NK-92 treated with Interleukin-12 subunit alpha and Interleukin-12 subunit beta, amount 100 ng/mL, for 24 hours (cell line): ENCODE measurements at places on chromosomes 6 and 20.

GRCh38 chr6:45728674-45729073 is 287.0 kb downstream of the CLIC5 start:
- DNase-seq = no peak

DNA sequence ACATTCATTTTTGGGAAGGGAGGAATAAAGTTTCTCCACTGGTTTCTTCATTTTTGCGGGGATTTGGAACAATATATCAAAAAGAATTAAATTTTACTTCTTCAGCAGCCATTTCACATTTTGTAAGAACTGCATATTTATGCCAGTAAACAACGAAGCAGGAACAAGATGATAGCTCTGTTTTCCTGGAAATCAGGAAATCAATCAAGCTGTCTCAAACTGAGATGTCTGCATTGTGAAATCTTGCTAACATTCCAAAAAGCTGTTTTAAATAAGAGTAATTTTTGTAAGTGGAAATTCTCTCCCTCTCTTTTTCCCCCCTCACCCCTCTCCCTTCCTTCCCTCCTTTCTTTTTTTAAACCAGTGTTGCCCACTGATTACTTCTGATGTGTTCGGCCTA is 20.0 kb downstream of the MAPK13 start:
- no peak for DNase-seq

DNA sequence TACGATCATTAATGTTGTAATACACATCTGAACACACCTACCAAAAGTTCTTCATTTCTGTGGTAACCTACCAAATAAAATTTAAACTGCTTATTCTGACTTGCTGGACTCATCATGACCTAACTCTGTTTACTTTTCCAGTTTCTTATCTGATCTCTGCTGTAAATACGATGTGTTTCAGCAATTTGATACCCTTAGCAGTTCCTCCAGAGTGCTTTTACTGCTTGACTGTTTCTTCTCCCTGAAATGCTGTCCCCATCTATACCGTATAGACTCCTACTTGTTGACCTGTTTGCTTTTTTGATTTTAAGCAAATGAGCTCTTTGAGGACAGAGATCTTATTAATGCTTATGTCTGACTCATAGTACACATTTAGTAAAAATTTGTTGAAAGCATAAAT is 119.5 kb downstream of the SCAF8 start:
- DNase-seq = no peak

DNA sequence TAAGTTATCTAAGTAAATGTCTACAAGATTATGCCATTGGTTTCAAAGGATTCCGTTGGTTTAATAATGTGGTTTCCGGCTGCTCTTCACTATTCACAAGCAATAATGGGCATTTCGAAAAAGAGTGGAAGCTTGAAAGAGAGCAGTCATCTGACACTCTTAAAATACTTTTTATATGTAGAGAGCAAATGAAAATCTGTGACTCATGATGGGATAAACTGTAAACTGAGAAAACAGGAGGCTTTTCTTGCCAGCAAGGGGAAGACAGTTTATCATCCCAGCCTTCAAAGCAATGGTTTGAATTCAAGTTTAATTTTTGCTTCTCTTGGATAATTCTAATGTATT is 145.7 kb downstream of the KHDC1L start:
- DNase-seq = no peak

- no peak for DNase-seq
Measured at GRCh38 chr6:56582236-56582635, 60.5 kb downstream of the DST start.

DNA sequence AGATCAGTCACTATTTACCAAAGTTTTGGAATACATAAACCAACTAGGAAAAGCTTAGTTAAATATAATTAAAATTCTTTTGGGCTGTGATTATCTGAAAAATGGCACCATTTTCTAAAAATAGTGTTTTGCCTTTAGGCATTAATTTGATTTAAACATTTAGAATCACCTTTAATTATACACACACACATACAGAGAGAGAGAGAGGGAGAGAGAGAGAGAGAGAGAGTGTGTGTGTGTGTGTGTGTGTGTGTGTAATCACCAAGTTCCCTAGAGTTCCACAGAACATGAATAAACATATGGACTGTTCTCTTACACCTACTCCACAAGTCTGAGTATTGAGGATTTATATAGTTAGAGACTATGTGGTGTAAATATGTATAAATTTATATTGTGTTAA is 141.2 kb upstream of the ATXN1 start:
- DNase-seq = no peak

- DNase-seq = no peak
Measured at GRCh38 chr6:134623401-134623800, 305.5 kb upstream of the SGK1 start.

- DNase-seq = no peak
Measured at GRCh38 chr20:53937929-53938367, 132.4 kb downstream of the BCAS1 start.

DNA sequence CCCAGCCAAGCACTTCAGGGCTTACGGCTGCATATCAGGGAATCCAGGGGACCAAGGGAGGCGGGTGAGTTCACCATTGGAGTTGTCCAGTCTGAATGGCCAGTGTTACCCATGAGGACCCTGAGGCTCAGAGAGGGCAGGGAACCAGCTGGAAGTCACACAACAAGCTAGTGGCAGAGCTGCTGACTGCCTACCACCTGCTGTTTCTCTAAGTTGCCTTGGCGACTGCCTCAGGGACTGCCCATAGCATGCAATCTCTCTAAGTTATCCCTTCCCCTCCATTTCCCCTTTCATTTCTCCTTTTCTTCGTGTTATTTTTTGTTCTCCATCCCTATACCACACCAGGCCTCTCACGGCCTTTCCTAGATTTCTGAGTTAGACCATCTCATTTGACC is 71.8 kb upstream of the SIRPA start:
- peak; percentile 30 for DNase-seq
